NCI-H524 treated with DMSO at 0.1 percent for 48 hours (cell line): ENCODE measurements at places on chromosomes 7 and 10.

- DNase-seq = no peak
These were observed 2.7 kb downstream of the SND1 start for GRCh38 chr7:127654404-127655394.

GRCh38 chr7:115689941-115690340 is 340.6 kb downstream of the TFEC start:
- peak; percentile 27 for DNase-seq

DNA sequence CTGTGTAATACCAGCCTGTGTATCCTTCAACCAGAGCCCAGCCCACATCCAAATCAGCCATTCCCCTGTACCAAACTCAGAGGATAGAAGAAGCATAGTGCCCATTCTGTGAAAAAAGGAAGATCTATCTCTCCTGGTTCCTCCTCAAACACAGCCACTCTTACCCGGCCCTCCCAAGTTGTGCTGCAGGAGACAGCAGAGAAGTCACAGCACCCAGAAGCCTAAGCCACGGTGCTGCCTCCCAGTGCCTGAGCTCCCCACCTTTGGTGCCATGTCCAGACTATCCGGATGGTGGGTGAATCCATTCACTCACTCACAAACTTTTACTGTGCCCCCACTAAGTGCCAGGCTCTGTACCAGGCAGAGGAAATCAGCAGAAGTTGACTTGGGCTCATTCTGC is 166.0 kb upstream of the ZMIZ1 start:
- DNase-seq = no peak

DNA sequence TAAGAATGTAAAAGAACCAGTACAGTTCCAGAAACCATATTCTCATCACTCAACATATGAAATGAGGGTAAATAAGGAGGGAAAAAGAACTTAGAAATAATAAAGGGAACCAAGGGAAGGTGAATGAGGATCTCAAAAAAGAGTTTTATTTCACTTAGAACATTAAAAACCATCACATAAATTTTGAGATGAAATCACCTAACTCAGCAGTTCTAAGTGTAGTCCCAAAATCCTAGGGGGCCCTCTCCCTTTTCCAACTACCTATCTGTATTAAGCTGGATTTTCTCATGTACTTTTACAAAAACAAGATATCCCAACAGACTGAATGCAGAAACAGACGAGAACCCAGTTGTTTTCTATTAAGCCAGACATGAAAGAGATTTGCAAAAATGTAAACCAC is 3.2 kb downstream of the ZCWPW1 start:
- no peak for DNase-seq

- no peak for DNase-seq
These were observed 372.6 kb downstream of the GPR158 start for GRCh38 chr10:25547382-25547781.
